ENCODE measurements at places on chromosomes 11 and 22.

- DNase-seq: no peak
Observed at GRCh38 chr11:99198215-99198614, 177.5 kb downstream of the CNTN5 start.

- DNase-seq: no peak
Observed at GRCh38 chr11:22577854-22578253, 47.8 kb downstream of the FANCF start.

DNA sequence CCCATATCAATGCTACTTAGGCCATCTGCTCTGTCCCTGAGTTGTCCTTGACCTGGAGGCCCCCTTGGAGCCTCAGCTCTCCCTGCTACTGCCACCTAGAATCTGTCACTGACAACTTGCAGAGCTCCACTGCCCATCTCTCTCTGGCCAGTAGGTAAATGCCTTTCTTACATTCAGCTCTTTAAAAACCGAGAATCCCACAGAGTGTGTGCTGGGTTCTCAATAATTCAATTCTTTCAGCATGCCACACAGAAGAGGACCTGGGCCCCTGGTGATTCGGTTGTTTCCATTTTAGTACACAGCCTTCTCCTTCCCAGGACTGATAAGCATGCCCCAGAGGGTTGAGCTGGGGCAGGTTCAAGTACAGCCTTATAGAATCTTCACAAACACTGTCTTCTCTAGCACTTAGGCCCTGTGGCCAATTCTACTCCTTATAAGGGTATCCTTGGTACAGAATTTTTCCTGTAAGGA lies 22.0 kb upstream of the IPO7 start:
- no peak for DNase-seq

DNA sequence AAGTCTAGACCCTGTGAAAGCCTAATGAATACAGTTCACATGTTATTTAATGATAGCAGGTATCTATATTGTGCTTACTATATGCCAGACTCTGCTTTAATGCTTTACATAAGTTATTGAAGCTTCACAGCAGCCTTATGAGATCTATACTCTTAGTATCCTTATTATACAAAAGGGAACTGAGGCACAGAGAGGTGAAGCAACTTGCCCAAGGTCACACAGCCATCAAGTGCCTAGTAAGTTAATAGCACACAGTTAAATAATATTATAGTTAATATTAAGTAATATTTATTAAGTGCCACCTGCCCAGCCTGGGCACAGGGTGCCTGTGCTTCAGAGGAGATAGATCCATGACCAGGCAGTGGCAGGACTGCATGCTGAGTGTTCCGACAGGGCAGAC lies 78.1 kb downstream of the TP53I11 start:
- DNase-seq: no peak

DNA sequence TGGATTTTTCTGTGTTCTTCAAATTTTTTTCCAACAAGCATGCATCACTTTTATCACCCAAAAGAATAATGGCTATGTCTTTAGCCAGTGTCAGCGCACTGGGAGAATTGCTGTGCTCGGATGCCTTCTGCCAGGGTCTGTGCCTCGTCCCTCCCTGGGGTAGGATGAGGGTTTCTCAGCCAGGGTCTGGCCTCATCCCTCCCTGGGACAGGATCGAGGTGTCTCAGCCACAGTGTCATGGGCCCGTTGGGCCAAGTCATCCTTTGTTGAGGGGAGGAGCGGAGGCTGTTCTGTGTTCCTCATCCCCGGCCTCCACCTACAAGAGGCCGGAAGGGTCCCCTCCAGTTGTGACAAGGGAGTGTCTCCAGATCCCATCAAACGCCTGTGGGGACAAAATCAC lies 22.7 kb downstream of the LINC01488 start:
- DNase-seq: no peak

Data from activated T-helper 1 cell treated with Interleukin-2 at 50 U/mL for 16 hours (primary cell).